ENCODE measurements at places on chromosomes 16 and 17.

GRCh38 chr16:56583351-56584168 is 5.8 kb upstream of the MT3 start:
- DNase-seq = no peak
- no peaks in the 10 kb centered on the region for H3K36me3 ChIP-seq
- H3K4me3 ChIP-seq = no peak overlapping the region
- H3K4me1 ChIP-seq = no peaks in the 10 kb centered on the region

- DNase-seq = peak; percentile 84
- H3K4me3 ChIP-seq = no peak overlapping the region
- no peaks in the 10 kb centered on the region for H3K27me3 ChIP-seq
Measured at GRCh38 chr17:933312-934073, 46.1 kb downstream of the NXN start.

GRCh38 chr17:30376621-30377452 is 1.9 kb upstream of the CPD start:
- H3K27ac ChIP-seq = no peak overlapping the region
- peaks cover 5% of the 10 kb centered on the region for H3K4me1 ChIP-seq
- DNase-seq = peak; percentile 87
- no peaks in the 10 kb centered on the region for H3K27me3 ChIP-seq

GRCh38 chr16:85641776-85642176 is 28.7 kb downstream of the GSE1 start:
- H3K27ac ChIP-seq = no peak overlapping the region
- no peaks in the 10 kb centered on the region for H3K27me3 ChIP-seq
- no peak overlapping the region for H3K4me3 ChIP-seq

DNA sequence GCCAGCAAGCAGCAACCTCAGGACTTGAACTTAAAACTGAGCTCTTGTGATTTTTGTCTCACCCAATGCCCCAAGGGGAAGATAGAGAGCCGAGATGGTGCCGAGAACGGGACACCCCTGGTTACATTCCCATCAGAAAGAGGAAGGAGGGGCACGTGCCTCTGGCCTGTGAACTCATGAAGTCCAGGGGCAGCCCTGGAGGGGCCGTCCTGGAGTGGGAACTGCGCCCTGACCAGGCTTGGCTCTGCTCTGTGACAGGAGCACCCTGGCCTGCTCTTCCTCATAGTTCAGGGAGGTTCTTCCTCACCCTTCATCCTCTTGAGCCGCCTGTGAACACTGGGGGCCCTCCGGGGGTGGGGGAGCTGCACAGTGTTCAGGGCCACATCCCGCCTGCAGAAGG is 130.3 kb upstream of the FOXF1 start:
- no peak overlapping the region for H3K27ac ChIP-seq
- H3K4me3 ChIP-seq = no peak overlapping the region
- DNase-seq = no peak
- no peaks in the 10 kb centered on the region for H3K36me3 ChIP-seq

GRCh38 chr17:72116661-72117521 is 3.9 kb upstream of the SOX9 start:
- peaks cover 37% of the 10 kb centered on the region for H3K4me1 ChIP-seq
- H3K4me3 ChIP-seq = no peak overlapping the region
- no peak overlapping the region for H3K27ac ChIP-seq
- no peaks in the 10 kb centered on the region for H3K36me3 ChIP-seq
- DNase-seq = peak; percentile 49
- peaks cover 13% of the 10 kb centered on the region for H3K27me3 ChIP-seq

DNA sequence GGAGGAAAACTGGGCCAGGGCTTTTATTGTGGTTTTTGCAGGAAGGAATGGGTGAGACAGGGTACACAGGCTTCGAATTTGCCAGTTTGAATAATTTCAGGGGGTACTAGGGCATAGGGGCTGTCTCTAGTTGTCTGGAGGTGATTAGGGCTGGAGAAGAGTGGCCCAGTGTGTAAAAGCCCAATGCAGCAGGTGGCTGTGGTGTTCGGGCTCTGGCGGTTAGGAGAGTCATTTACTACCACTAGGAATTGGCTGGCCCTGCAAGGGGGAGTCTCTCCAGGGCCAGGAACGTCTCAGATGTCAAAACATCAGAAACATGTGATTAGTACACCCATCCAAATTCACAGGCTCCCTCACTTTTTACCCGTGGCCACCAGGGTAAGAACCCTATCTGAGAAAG is 50.3 kb downstream of the GINS3 start:
- H3K4me1 ChIP-seq = no peaks in the 10 kb centered on the region
- DNase-seq = no peak
- H3K27ac ChIP-seq = no peak overlapping the region
- H3K27me3 ChIP-seq = no peaks in the 10 kb centered on the region
- H3K4me3 ChIP-seq = no peak overlapping the region
- no peaks in the 10 kb centered on the region for H3K36me3 ChIP-seq

- H3K27ac ChIP-seq = peak overlapping the region; percentile 52
- H3K36me3 ChIP-seq = no peaks in the 10 kb centered on the region
- H3K4me1 ChIP-seq = no peaks in the 10 kb centered on the region
- no peaks in the 10 kb centered on the region for H3K27me3 ChIP-seq
- H3K4me3 ChIP-seq = no peak overlapping the region
- no peak for DNase-seq
Measured at GRCh38 chr16:29653471-29653870, 9.6 kb upstream of the SPN start.

DNA sequence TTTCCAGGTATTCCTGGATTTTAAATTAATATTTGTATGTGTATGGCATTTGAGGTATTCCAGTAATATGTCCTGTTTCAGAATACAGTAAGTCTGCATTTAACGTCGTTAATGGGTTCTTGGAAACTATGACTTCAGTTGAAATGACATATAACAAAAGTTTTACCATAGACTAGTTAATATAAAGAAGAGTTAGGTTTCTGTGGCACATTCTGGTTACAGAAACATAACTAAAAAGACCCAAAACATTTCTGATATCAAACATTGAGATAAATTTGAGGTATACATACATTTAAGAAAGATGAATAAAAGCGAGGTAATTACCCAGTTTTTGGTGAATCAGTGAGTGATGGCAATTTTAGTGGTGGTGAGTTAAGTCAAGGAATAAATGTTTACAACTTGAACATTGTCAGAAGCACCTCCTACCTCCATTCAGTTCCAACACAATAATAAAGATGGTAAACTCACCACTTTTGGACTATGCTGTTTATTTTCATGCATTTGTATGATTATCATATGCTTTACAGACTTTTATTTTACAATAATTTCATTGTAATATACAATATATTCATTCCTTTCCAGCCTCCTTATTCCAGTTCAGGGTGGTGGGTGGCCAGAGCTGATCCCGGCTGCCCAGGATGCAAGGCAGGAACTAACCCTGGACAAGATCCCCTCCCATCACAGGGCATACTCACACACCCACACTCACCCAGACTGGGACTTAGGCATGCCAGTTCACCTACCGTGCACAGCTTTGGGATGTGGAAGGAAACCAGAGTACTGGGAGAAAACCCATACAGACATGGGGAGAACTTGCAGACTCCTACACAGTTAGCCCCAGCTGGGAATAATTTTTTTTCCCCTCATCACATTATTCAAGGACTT is 9.7 kb downstream of the LUC7L3 start:
- no peaks in the 10 kb centered on the region for H3K27me3 ChIP-seq
- DNase-seq = no peak
- H3K27ac ChIP-seq = no peak overlapping the region
- no peak overlapping the region for H3K4me3 ChIP-seq
- no peaks in the 10 kb centered on the region for H3K36me3 ChIP-seq
- peaks cover 5% of the 10 kb centered on the region for H3K4me1 ChIP-seq

DNA sequence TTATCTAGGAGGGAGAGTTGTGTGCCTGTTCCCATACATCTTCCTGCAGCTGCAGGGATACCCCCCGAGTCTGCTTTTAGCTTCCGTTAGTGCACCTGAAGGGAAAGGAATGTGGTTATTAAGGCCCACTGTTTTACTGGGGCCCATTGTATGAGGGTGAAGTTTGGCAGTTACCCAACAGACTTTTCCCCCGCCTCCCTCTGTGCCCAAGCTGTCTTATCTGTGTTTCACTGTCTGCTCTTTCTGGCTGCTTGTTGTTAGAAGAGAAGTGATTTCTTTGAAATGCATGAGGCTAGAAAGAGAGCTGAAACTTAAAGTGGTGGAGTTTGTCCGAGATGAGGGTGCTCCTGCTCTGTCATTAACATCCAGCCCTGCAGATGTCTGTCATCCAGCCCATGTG is 7.4 kb upstream of the OR1A2 start:
- no peak overlapping the region for H3K4me3 ChIP-seq
- no peaks in the 10 kb centered on the region for H3K4me1 ChIP-seq
- no peak overlapping the region for H3K27ac ChIP-seq
- H3K36me3 ChIP-seq = no peaks in the 10 kb centered on the region
- no peaks in the 10 kb centered on the region for H3K27me3 ChIP-seq
- no peak for DNase-seq

DNA sequence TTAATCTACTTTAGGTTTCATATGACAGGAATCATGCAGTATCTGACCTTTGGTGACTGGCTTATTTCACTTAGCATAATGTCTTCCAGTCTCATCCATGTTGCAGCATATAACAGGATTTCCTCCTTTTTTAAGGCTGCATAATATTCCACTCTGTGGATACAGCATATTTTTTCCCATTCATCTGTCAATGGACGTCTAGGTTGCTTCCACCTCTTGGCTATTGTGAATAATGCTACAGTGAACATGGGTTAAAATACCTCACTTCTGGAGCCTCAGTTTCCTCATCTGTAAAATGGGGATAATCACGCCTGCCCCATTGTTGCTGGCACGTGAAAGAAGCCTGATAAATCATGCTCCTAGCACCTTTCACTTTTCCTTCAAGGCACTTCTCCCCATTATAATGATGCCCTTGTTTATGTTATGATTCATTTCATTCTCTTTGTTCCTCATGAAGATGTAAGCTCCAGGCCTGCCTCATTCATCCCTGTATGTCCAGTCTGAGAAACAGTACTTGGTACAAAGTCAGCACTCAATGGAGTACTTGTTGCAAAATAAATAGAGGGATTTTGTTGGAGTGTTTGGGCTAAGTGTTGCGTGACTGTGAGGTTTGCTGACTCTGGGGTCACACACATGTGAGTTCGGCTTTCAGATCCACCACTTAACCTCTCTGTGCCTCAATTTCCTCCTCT is 59.6 kb downstream of the ABAT start:
- no peaks in the 10 kb centered on the region for H3K4me1 ChIP-seq
- DNase-seq = no peak
- H3K36me3 ChIP-seq = no peaks in the 10 kb centered on the region

GRCh38 chr16:67461600-67462278 is 19.2 kb downstream of the ATP6V0D1 start:
- no peaks in the 10 kb centered on the region for H3K36me3 ChIP-seq
- peak overlapping the region; percentile 40 for H3K27ac ChIP-seq
- H3K4me3 ChIP-seq = no peak overlapping the region
- no peak for DNase-seq
- no peaks in the 10 kb centered on the region for H3K27me3 ChIP-seq
- H3K4me1 ChIP-seq = peaks cover 42% of the 10 kb centered on the region
